Hepatocyte (in vitro differentiated cells): ENCODE measurements at places on chromosomes 5 and 9. TPM values are rescaled to one million over a fixed set of nuclear protein-coding genes. Genes with fewer than 3 reads are reported as not detected.

DNA sequence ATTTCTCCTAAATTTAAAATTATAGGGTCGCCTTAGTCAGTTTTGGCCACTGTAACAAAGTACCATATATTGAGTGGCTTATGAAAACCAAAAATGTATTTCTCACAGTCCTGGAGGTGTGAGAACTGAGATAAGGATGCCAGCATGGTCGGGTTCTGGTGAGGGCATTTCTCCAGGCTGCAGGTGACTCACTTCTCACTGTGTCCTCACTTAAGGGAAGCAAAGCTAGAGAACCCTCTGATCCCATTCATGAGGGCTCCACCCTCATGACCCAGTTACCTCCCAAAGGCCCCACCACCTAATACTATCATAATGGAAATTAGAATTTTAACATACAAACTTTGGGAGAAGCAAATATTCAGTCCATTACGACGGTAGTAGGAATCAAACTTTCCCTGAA, 75.1 kb upstream of the FBN2 start:
- no peak overlapping the region for H3K4me3 ChIP-seq
- no peaks in the 10 kb centered on the region for H3K4me1 ChIP-seq
- no peak overlapping the region for H3K27ac ChIP-seq
- no peaks in the 10 kb centered on the region for H3K36me3 ChIP-seq

GRCh38 chr5:111932199-111932598, 175.2 kb upstream of the NREP start:
- peaks cover 8% of the 10 kb centered on the region for H3K4me1 ChIP-seq
- H3K27ac ChIP-seq = no peak overlapping the region
- no peaks in the 10 kb centered on the region for H3K27me3 ChIP-seq
- no peak overlapping the region for H3K4me3 ChIP-seq
- DNase-seq = no peak

The CLIC3 gene
- total RNA-seq = 6.6 and 9.9 TPM in 2 replicates

- H3K36me3 ChIP-seq = no peaks in the 10 kb centered on the region
- no peak overlapping the region for H3K4me3 ChIP-seq
- H3K27ac ChIP-seq = no peak overlapping the region
- no peak for DNase-seq
- no peaks in the 10 kb centered on the region for H3K27me3 ChIP-seq
- H3K4me1 ChIP-seq = no peaks in the 10 kb centered on the region
Observed at GRCh38 chr9:74975538-74975937, 22.8 kb upstream of the C9orf40 start.

The PCDHB8 gene
- total RNA-seq = 0.24 and 0.63 TPM in 2 replicates

GRCh38 chr5:171743436-171744076, 42.1 kb upstream of the SMIM23 start:
- no peak for DNase-seq
- no peaks in the 10 kb centered on the region for H3K27me3 ChIP-seq
- no peaks in the 10 kb centered on the region for H3K36me3 ChIP-seq
- H3K27ac ChIP-seq = no peak overlapping the region
- H3K4me1 ChIP-seq = no peaks in the 10 kb centered on the region
- no peak overlapping the region for H3K4me3 ChIP-seq
